ENCODE measurements at places on chromosomes 13 and 19. TPM values are rescaled to one million over a fixed set of nuclear protein-coding genes. Genes with fewer than 3 reads are reported as not detected.

- DNase-seq, result no peak
Observed at GRCh38 chr19:1944916-1945561, 4.1 kb downstream of the CSNK1G2 start.

- no peak for DNase-seq
Observed at GRCh38 chr13:28093881-28094280, 6.5 kb downstream of the FLT3 start.

DNA sequence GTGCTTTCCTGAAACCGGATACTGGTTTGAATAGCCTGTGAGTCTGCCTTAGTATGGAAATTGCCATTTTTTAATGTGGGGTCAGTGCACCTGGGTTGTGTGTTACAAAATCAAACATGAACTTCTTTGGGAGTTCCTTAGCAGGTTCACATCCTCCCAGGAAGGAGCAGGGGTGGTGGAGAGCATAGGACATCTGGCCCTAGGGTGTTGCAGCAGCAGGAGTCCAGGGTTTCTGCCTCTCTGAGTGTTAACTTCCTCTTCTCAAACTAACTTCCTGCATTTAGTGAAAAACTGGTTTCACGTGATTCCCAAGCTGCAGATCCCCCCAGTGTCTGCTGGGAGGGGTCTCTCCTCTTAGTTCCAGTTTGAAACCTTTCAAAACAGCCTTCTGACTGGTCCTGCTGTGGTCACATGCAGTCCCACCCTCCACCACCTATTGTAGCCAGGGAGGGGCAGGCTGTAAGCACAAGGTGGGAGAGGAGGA is 7.2 kb downstream of the RNASEH2B start:
- no peak for DNase-seq

GRCh38 chr19:37692956-37693620 is 26.5 kb downstream of the ZNF607 start:
- no peak for DNase-seq

- no peak for DNase-seq
Observed at GRCh38 chr13:79307433-79307861, 98.6 kb downstream of the RBM26 start.

FGF22 gene
- total RNA-seq, result 0.62 TPM
